ENCODE measurements at places on chromosomes 2 and 18. TPM values are rescaled to one million over a fixed set of nuclear protein-coding genes. Genes with fewer than 3 reads are reported as not detected.
A peak's percentile ranks its signal among the peaks of the same experiment; 100 is the strongest.

- H3K4me1 ChIP-seq, result peaks cover 6% of the 10 kb centered on the region
- H3K27me3 ChIP-seq, result peaks cover 4% of the 10 kb centered on the region
- no peaks in the 10 kb centered on the region for H3K36me3 ChIP-seq
These were observed 144.9 kb upstream of the TWIST2 start for GRCh38 chr2:238703053-238703415.

DNA sequence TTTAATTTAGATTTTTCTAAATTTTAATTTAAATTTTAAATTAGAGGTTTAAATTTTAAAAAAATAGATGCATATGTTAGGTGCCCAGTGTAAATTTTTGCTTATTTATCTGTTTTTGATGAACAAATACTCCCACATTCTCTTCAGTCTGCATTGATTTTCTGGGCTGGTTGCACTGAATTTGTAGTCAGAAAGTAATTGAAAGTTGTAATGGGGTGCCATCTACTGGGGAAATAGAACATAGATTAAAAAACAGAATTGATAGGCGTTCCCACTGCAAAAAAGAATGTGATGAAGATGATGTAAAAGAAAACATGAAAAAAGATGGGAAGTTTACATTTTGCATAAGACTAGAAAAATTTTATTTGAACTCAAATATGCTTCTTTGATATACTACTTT is 51.7 kb upstream of the CCDC85A start:
- no peaks in the 10 kb centered on the region for H3K4me1 ChIP-seq
- 0 out of 2 replicates have a peak, but pooled peaks cover 2% of the 10 kb centered on the region for H3K27me3 ChIP-seq
- H3K4me3 ChIP-seq, result no peak overlapping the region
- no peaks in the 10 kb centered on the region for H3K36me3 ChIP-seq

DNA sequence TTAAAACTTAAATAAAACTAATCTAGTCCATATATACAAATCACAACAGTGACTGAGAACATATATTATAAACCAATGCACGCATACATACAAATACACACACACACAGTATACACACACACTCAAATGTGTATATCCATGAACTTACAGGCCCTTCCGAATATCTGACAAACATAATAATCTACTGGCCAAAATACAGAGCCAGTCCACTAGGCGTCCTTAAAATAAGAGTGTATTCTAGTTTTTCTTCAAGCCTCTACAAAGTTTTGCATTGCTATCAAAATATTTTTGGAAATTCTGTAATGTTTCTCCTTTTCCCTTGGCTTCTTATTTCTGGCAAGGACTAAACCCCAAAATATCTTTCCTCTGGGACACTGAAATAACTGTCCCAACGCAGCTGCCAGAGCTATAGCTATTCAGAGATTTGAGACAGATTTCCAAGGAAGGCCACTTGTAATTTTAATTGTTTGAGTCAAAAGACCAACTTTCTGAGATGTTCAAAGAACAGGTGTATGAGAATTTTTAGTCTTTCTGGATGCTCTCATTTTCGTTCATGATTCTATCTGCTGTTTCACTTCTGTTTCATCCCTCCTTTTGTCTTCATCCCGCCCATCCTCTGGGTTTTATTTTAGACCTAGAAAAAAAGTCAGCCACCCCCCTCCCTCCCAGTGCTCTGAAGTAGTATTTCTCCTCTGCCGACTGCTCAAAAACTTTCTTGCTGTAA is 24.1 kb upstream of the SP3 start:
- H3K4me1 ChIP-seq, result peaks cover 14% of the 10 kb centered on the region
- H3K27me3 ChIP-seq, result peaks cover under 1% of the 10 kb centered on the region
- H3K36me3 ChIP-seq, result no peaks in the 10 kb centered on the region
- H3K27ac ChIP-seq, result no peak overlapping the region
- no peak overlapping the region for H3K4me3 ChIP-seq

DNA sequence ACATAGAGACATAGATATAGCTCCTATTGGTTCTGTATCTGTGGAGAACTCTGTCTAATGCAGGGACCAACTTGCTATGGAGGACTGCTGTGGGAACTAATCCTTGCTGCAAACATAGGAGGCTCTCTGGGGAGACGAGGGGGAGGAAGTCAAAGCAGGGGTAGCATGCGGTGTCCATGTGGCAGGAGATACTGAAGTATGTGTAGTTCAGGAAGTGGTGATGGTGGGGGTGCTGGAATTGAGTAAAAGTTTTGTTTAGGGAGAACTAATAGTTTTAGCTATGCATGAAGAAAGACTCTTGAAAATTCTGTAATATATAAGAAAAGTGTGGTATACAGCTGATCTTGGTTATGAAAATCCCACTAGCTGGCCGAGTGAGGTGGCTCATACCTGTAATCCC is 62.0 kb downstream of the ANKRD44 start:
- DNase-seq, result peak; percentile 20
- H3K4me1 ChIP-seq, result peaks cover 2% of the 10 kb centered on the region
- H3K27me3 ChIP-seq, result no peaks in the 10 kb centered on the region
- no peak overlapping the region for H3K27ac ChIP-seq
- no peaks in the 10 kb centered on the region for H3K36me3 ChIP-seq
- H3K4me3 ChIP-seq, result no peak overlapping the region

Gene UGT1A4
- total RNA-seq, result not detected

Gene THUMPD2
- total RNA-seq, result 4.8 TPM

GRCh38 chr2:28915939-28916338 is 21.5 kb downstream of the WDR43 start:
- no peaks in the 10 kb centered on the region for H3K27me3 ChIP-seq
- peaks cover 20% of the 10 kb centered on the region for H3K36me3 ChIP-seq
- H3K4me3 ChIP-seq, result no peak overlapping the region
- H3K4me1 ChIP-seq, result no peaks in the 10 kb centered on the region
- no peak for DNase-seq

DNA sequence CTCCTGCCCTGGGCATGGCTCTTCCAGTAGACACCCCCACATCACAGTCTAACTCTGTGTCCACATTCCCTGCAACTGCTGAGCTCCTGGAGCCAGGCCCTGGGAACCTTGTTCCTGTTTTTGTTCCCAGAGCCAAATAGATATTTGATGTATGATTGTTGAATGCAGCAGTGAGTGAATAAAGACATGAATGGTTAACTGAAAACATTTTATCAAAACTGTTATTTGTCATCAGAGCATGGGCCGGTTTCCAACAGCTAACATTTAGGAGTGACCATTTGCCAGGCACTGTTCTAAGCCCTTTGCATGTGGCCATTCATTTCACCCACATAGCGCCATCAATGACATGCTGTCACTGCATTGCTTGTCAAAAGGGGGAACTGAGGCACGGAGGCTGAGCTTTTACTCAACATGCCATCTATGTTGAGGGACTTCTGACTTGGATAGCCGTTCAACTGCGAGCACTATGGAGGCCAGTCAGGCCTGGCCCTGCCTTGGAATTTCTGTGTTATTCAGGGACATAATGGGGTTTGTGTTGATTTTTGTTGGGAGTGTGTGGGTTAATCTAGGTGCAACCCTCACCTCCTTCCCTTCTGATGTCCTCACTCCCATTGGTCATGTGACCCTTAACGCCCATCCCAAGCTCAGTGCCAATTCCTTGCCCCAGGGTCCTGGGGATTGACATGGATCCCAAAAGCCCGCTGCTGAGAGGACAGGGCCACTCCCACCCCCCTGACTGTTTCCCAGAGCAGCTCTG is 12.6 kb downstream of the IL1R1 start:
- no peak overlapping the region for H3K4me3 ChIP-seq
- no peaks in the 10 kb centered on the region for H3K27me3 ChIP-seq
- H3K27ac ChIP-seq, result peak overlapping the region; percentile 92

- H3K36me3 ChIP-seq, result no peaks in the 10 kb centered on the region
- no peak for DNase-seq
- H3K27ac ChIP-seq, result no peak overlapping the region
- H3K4me3 ChIP-seq, result no peak overlapping the region
- H3K27me3 ChIP-seq, result peaks cover 7% of the 10 kb centered on the region
- H3K4me1 ChIP-seq, result no peaks in the 10 kb centered on the region
These were observed 134.8 kb upstream of the NCK2 start for GRCh38 chr2:105609746-105610402.

- DNase-seq, result no peak
- H3K27ac ChIP-seq, result no peak overlapping the region
- H3K4me3 ChIP-seq, result no peak overlapping the region
- no peaks in the 10 kb centered on the region for H3K36me3 ChIP-seq
- H3K4me1 ChIP-seq, result no peaks in the 10 kb centered on the region
- H3K27me3 ChIP-seq, result no peaks in the 10 kb centered on the region
These were observed 116.6 kb downstream of the PTPRM start for GRCh38 chr18:7683753-7684152.

GRCh38 chr2:135096665-135097446 is 44.8 kb downstream of the RAB3GAP1 start:
- H3K27me3 ChIP-seq, result no peaks in the 10 kb centered on the region
- peak; percentile 61 for DNase-seq
- peaks cover 5% of the 10 kb centered on the region for H3K36me3 ChIP-seq
- peak overlapping the region; percentile 81 for H3K27ac ChIP-seq

Gene RANBP2
- 64.9 TPM for total RNA-seq

DNA sequence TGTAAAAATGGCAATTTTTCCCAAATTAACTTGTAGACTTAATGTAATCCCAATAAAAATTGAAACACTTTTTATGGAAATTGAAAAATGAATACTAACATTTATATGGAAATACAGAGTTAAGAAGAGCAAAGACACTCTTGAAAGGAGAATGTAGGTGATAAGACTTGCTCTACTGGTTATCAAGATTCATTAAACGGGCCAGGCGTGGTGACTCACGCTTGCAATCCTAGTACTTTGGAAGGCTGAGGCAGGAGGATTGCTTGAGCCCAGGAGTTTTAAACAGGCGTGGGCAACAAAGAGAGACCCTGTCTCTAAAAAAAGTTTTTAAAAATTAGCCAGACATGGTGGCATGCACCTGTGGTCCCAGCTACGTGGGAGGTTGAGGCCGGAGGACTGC is 29.5 kb upstream of the ZNF396 start:
- H3K4me3 ChIP-seq, result no peak overlapping the region
- H3K27me3 ChIP-seq, result peaks cover 8% of the 10 kb centered on the region
- no peak for DNase-seq
- H3K36me3 ChIP-seq, result no peaks in the 10 kb centered on the region
- no peak overlapping the region for H3K27ac ChIP-seq

All from IMR-90 (cell line).